ENCODE measurements at places on chromosomes 12 and 14.

GRCh38 chr12:108514468-108514972 lies 557 bp upstream of the FICD start:
- DNase-seq, result no peak

- no peak for DNase-seq
Measured at GRCh38 chr14:92687681-92688433, 60.6 kb downstream of the LGMN start.

DNA sequence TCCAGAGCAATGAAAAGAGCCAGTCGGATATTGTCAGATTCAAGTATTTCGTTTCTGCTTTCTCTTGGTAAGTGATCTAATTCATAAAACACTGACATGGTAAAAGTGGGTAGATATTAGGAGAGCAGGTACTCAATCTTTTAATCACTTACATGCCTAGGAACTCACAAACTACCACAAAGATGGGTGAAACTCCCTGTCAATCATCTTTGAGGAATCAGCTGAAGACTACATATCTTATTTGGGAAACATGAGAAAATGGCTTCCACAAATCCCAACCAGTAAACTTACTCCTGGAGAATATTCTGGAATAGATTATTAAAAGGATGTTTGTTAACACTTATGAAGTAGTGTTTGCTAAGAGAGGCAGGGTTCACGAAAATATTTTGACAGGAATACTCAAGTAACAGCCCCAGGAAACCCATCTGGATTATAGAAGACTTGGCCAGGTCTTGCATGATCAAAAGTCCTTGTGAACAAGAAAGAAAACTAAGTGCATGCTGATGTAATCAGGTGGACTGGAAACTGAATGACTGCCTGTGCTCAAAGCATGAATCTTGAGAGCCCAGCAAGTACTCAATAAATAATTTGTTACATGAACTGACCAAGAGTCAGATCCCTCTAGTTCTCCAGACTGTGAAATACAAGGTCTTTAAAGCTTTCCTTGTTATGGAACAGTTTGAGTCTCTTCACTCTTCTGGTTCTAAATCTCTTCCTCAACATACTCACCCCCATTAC lies 15.5 kb downstream of the CNIH1 start:
- no peak for DNase-seq

GRCh38 chr14:90521084-90521929 lies 124.5 kb downstream of the CALM1 start:
- DNase-seq, result no peak

DNA sequence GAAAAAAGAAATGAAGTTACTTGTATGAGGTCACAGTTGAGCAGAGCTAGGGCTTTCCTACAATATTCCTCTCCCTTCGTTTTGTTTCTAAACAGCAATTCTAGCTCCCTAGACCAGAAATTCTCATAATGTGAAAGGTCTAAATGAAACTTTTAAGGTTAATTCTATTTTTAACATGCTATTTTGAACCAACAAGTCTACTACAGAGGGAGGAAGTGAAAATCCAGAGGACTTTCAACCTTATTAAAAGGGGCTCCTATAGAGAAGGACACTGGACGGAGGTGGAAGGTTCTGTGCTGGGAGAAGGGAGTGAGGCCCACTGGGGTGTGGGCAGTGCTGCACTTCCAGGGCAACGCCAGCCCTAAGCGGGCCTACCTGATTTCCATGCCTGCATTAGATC lies 13.4 kb downstream of the GSG1 start:
- no peak for DNase-seq

GRCh38 chr14:95255487-95255886 lies 64.2 kb downstream of the CLMN start:
- peak; percentile 88 for DNase-seq

DNA sequence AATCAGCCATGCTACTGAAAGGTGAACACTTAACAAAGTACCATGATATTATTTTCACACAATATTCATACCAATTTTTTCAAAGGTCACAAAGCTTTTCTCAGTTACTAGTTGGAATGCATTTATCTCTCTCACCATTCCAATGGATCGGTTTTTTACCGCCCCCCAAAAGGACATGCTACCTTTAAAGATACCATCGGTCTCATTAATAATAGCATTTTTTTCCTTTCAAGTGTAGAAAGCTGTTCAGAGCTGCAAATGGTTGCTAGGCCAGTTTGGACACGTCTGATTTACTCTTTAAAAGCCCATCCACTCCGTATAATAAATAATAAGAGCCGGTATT lies 34.9 kb upstream of the STON2 start:
- no peak for DNase-seq

- peak; percentile 43 for DNase-seq
Measured at GRCh38 chr14:54366736-54367735, 29.8 kb upstream of the CDKN3 start.

DNA sequence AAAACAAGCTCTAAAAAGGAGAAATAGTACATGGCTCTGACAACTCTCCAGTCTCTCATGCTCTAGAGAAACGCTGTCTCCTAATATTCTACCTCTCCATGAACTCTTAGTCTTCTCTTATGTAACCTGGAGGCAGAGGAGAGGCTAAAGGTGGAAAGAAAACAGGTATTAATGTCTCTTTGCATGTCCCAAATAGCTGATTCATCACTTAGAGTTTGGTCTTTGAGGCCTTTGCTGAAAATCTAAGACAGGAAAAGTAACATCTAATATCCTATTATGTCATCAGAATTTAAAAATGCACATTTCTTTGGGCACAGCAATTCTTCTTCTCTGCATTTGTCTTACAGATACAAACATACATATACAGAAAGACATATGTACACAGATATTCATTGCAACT lies 127.2 kb downstream of the DHRS2 start:
- no peak for DNase-seq

DNA sequence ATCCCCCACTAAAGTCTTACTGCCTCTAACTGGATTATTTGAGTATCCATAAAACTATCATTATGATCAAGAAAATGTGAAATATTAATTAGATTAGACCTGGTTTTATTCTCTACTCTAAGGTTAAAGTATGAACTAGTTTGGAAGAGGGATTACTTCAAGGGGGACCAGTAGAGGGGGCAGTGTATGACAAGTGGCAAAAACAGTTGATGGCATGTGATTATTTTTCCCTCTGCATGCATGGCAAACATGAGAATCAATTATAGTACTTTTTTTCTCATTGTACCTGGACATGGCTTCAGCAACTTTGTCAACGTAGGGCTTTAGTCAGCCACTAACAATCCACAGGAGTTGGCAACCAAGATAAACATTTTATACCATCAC lies 145.0 kb upstream of the SLC38A2 start:
- DNase-seq, result no peak

DNA sequence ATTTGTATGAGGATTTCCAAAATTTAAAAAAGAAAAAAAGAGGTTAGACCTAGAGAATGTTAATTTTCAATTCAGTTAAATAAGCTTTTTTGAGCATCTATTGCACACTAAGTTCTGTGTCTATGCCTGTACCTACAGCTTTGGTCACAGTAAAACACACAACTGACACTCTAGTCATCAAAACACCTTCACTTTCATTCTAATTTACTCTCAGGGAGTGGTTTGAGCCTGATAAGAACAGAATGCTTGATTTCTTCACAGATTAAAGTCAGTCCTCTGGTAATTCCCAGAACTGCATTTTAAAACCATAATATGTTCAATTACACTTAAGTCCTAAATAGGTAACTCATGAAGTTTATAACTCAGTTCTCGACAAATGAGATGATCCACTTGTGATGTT lies 9.2 kb downstream of the SLC5A8 start:
- DNase-seq, result no peak

DNA sequence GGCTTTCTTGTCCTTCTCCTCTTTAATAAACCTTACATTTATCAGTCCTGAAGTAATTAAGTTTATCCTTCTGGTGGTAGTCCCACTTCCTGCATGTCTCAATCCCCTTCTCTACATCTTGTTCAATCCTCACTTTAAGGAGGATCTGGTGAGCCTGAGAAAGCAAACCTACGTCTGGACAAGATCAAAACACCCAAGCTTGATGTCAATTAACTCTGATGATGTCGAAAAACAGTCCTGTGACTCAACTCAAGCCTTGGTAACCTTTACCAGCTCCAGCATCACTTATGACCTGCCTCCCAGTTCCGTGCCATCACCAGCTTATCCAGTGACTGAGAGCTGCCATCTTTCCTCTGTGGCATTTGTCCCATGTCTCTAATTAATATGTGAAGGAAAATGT lies 79.3 kb downstream of the ZFC3H1 start:
- no peak for DNase-seq

GRCh38 chr14:92389598-92390158 lies 66.7 kb downstream of the SLC24A4 start:
- DNase-seq, result no peak

- DNase-seq, result no peak
Measured at GRCh38 chr12:90079529-90080210, 371.0 kb upstream of the ATP2B1 start.

- no peak for DNase-seq
Measured at GRCh38 chr14:87407344-87407743, 585.6 kb downstream of the GALC start.

GRCh38 chr14:69992564-69992963 lies 113.3 kb downstream of the SMOC1 start:
- no peak for DNase-seq

- no peak for DNase-seq
Measured at GRCh38 chr14:65238456-65238855, 136.1 kb upstream of the MAX start.

DNA sequence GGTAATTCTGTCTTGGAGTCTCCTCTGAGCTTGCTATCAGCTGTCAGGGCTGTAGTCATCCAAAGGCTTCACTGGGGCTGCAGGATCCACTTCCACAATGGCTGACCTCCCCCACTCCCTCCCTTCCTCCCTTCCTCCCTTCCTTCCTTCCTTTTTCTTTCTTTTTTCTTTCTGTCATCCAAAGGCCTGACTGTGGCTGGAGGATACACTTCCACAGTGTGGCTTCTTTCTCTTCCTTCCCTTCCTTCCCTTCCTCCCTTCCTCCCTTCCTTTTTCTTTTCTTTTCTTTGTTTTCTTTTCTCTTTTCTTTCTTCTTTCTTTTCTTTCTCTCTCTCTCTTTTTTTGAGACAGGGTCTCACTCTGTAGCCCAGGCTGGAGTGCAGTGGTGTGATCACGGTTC lies 30.6 kb downstream of the ARF6 start:
- no peak for DNase-seq

DNA sequence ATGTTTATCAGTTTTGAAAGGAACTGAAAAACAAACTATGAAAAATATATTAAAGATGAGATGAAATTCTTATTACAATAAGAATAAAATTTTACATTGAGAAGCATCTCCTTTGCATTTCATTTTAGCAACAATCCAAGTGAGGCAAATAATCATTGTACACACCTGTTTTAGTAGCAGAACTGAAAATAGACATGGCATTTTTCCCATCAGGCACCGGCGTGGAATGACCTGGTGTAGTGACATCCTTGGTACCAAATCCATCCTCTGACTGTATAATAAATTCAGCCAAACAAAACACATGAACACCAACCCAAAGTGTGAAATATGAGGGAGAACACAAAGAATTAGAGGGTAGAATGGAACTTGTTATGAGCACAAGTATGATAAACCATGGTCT lies 271.4 kb downstream of the MED13L start:
- DNase-seq, result no peak

GRCh38 chr12:129961091-129961490 lies 57.3 kb upstream of the TMEM132D start:
- no peak for DNase-seq

DNA sequence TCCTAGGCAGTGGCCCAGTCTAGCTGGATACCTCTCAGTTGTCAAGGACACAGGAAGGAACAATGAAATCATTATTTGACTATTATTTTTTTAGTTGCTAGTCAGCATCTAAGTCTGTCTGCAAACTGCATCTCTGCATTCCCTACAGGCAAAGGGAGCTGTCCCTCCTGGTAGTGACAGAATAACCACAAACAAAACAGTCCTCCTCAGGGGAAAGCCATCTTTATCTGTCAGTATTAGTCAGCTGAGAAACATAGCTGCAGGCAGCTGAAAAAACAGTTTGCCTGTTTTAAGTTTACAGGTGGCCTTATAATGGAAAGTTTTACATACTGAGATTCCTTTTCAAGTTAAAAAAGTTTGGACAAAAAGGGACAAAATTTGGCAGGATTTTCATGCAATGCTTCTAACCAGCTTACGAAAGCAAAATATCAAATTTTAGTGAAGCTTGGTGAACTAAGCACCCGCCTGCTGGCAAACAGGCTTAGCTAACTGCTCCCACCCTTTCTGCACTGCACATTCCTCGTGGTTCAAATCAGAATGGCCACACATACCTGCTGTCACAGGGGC lies 29.5 kb downstream of the SLC25A21 start:
- DNase-seq, result no peak

DNA sequence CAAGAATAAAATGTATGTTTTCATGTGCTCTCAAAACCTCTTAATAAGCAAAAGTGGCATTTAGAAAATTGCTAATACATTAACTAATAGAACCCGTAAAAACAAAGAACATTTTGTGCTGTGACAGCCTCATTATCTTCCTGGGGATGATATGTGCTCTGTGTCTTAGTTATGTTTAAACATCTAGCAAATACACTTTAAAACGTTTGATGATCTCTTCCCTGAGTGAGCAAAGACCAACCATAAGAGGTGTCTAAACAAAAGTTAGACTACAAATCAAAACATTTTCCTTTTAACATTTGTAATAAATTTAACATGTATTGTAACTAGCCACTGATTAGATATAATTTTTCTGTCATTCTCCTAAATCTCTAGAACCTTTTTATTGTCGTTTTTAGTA lies 95.8 kb downstream of the SOX5 start:
- no peak for DNase-seq
